ENCODE measurements at places on chromosomes 4 and X. TPM values are rescaled to one million over a fixed set of nuclear protein-coding genes. Genes with fewer than 3 reads are reported as not detected.

Gene NKAP
- total RNA-seq: 6.4 TPM

DNA sequence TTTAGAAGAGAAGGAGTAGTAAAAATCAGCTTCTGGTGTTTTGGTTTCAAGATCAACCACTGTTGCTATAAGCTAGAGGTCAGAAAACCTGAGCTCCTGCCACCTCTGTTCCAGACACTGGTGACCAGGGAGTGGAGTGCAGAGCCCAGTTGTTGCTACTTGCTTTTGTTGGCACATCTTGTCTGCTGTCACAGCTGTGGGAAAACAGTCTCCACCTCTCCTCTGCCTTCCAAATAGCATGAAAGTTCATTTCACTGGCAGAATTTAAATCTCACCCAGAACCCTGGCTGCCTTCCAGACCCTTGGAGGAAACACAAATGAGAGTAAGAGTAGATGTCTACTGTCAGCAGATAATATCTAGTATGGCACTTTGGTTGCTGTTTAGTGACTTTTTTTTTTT, 297.5 kb upstream of the KLF3 start:
- H3K27ac ChIP-seq: no peak overlapping the region
- H3K4me3 ChIP-seq: no peak overlapping the region
- H3K4me1 ChIP-seq: no peaks in the 10 kb centered on the region

- no peaks in the 10 kb centered on the region for H3K27me3 ChIP-seq
- no peak overlapping the region for H3K27ac ChIP-seq
- H3K36me3 ChIP-seq: no peaks in the 10 kb centered on the region
- H3K4me3 ChIP-seq: no peak overlapping the region
- H3K4me1 ChIP-seq: peaks cover 5% of the 10 kb centered on the region
These were observed 131.3 kb downstream of the FHDC1 start for GRCh38 chr4:153067376-153067775.

- H3K4me1 ChIP-seq: no peaks in the 10 kb centered on the region
- H3K27ac ChIP-seq: peak overlapping the region; percentile 69
- H3K36me3 ChIP-seq: no peaks in the 10 kb centered on the region
- no peaks in the 10 kb centered on the region for H3K27me3 ChIP-seq
- DNase-seq: peak; percentile 19
- peak overlapping the region; percentile 40 for H3K4me3 ChIP-seq
These were observed 43.7 kb upstream of the TMSB15B start for GRCh38 chrX:103918571-103919269.

DNA sequence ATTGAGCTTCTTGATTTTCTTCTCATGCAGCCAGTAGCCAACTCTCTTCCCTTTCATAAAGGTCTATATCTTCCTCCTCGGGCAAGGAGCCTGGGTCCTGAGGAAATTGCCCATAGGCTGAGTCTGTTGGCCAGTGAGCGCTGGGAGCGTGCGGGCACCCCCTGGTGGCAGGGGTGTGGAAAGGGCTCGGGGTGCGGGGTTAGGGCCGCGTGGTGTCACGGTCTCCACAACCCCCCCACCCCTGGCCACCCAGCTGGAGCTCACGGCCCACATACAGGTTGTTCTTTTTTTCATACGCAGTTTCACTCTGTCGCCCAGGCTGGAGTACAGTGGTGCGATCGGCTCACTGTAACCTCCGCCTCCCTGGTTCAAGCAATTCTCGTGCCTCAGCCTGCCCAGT, 13.1 kb downstream of the RBM10 start:
- no peaks in the 10 kb centered on the region for H3K36me3 ChIP-seq
- H3K27me3 ChIP-seq: no peaks in the 10 kb centered on the region
- H3K4me1 ChIP-seq: no peaks in the 10 kb centered on the region
- no peak overlapping the region for H3K27ac ChIP-seq
- no peak for DNase-seq

GRCh38 chr4:1512738-1513660, 106.8 kb upstream of the NKX1-1 start:
- H3K4me3 ChIP-seq: peak overlapping the region; percentile 21
- no peaks in the 10 kb centered on the region for H3K4me1 ChIP-seq
- H3K27me3 ChIP-seq: peaks cover 6% of the 10 kb centered on the region
- no peaks in the 10 kb centered on the region for H3K36me3 ChIP-seq
- peak; percentile 25 for DNase-seq

Gene SLC25A53
- 13.1 TPM for total RNA-seq

DNA sequence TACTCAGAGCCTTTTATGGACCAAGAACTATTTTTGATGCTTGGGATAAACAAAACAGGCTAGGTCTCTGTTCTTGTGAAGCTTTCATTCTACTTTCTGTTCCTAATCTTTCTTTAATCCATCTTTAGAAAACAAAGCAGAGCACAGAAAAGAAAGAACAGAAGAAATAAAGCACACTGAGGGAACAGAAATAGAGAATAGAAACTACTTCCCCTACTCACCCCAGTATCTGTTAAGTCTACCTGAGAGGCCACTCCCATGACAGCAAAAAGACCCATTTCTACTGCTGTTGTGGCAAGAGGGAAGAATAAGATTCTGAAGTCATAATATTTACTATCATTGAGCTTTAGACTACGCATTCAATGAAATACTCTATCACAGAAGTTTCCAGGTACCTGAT, 9.2 kb downstream of the RFC1 start:
- H3K27me3 ChIP-seq: no peaks in the 10 kb centered on the region
- H3K36me3 ChIP-seq: no peaks in the 10 kb centered on the region
- no peak for DNase-seq
- no peak overlapping the region for H3K27ac ChIP-seq

GRCh38 chr4:158810487-158811215, 41.8 kb downstream of the FNIP2 start:
- H3K4me1 ChIP-seq: peaks cover 10% of the 10 kb centered on the region
- H3K27ac ChIP-seq: peak overlapping the region; percentile 62
- H3K27me3 ChIP-seq: no peaks in the 10 kb centered on the region
- no peak overlapping the region for H3K4me3 ChIP-seq

DNA sequence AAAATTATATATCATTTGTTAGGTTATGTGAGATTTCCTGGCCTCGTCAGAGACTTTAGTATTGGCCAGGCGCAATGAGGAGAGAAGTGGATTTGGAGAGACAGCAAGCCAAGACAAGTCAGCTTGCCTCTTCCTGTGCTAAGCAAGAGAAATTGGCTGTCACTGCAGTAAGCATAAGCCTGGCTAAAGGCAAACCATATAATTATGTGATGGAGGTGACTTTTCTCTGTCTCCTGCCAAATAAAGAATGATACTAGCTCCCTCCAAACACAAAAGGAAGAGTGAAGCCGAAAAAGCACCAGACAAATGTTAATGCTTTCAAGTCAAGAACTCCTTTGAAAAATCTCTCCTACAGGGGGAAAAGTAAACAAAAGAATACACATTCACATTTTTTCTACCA, 2246.0 kb downstream of the ARAP2 start:
- no peaks in the 10 kb centered on the region for H3K27me3 ChIP-seq
- DNase-seq: no peak
- no peaks in the 10 kb centered on the region for H3K36me3 ChIP-seq
- H3K4me1 ChIP-seq: no peaks in the 10 kb centered on the region

Gene AMER1
- 3.1 TPM for total RNA-seq

Gene VSIG1
- total RNA-seq: 250 TPM

- peak overlapping the region; percentile 19 for H3K27ac ChIP-seq
- H3K36me3 ChIP-seq: no peaks in the 10 kb centered on the region
- no peak overlapping the region for H3K4me3 ChIP-seq
These were observed 25.8 kb upstream of the CHRNA9 start for GRCh38 chr4:40309250-40309774.

Data from prostate gland (tissue), 2 donors.